ENCODE measurements at places on chromosomes 13 and 19.

GRCh38 chr13:100473501-100474044 is 115.0 kb downstream of the GGACT start:
- no peak for DNase-seq

DNA sequence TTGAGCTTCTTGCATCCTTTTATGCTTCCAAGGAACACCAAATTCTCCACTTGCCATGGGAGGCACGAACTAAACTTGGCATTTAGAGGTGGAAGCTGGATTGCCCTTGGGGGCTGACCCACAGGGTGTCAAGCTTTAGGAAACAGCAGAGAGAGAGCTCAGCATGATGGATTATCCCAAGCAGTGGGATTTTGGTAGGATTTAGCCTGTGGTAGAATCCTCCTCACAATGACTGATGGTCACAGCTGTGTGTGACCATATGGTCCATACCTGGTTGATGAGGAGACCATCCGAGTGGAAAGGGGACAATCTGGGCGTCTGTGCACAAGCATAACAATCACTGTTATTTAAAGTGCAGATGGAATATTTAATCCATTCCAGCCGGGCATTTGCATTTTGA is 40.1 kb upstream of the PSG9 start:
- no peak for DNase-seq

DNA sequence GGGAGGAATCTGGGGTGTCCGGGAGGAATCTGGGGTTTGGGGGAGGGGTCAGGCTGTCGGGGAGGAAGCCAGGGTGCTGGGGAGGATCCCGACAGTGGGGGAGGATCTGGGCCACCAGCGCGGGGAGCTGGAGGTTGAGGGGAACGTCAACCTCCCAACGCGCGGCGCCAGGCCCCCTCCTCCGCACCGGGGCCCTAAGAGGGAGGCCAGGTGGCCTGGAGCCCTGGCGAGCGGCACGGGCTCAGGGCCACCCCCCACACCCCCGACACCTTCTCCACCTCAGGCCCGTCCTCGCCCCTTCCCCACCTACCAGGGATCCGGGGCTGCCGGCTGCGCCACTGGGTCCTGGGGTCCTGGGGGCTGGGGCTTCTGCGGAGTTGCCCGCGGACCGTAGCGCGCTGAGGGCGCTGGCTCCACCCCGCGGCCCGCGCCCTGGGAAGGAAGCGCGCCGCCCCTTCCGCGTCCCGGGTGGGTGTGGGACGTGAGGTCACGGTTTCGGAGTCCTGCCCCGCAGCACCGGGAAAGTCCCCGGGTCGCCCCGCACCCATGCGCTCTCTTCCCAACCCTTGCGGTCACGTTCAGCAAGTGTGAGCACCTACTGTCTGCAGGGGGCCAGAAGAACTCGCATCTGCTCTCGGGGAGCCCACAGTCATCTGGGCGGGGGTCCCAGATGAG is at the start of gene TICAM1:
TSS of gene TICAM1 (minus strand) at position 409 of the 675 bp plus-strand sequence. CDS start 13,335 bp downstream, outside the sequence.
- peak; percentile 94 for DNase-seq

GRCh38 chr19:31370216-31370615 is 21.0 kb upstream of the TSHZ3 start:
- no peak for DNase-seq

DNA sequence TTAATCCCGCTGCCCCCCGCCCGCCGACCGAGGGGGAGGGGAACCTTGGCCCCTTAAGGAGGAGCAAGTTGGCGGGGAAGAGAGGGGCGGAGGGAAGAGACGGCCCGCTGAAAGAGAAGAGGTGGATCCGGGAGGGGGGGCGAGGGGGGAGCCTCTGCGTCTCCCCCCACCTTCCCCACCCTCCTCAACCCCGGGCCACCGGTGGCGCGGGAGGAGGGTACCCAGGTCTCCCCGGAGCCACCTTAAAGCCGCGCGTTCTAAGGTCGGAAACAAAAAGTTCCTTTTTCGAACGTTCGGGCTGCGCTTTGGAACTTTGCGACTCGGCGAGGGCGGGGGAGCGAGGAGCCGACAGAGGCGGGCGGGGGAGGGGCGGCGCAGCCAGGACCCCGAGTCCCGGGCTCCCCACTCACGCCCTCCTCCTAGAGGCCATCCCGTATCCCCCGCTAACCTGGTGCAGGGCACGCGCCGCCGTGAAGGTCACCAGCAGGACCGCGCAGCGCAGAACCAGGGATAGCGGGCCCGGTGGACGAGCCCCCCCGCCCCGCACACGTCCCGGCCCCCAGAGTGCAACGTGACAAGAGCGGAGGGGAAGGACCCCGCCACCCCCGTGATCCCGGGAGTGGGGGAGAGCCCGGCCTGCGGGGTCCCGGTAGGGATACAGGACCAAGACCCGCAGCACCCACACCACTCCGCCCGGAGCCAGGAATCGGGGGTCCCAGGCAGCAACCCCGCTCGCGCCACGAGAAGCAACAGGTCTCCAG is 659 bp downstream of the ERF start:
- peak; percentile 66 for DNase-seq

DNA sequence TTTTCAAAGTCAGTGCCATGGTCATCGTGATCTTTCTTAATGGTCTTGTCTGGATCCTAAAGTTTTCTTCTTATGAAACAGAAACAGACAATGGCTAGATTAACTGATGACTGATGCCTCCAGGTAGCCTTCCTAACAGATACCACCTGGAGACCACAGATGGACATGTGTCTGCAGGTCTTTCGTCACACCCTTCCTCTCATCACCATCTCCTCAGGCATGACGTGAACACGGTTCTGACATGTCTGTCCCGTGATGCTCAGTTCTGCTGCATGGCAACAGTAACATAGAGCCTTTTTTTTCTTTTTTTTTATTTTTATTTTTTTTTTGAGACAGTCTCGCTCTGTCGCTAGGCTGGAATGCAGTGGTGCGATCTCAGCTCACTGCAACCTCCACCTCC is 13.1 kb upstream of the LAMP1 start:
- no peak for DNase-seq

DNA sequence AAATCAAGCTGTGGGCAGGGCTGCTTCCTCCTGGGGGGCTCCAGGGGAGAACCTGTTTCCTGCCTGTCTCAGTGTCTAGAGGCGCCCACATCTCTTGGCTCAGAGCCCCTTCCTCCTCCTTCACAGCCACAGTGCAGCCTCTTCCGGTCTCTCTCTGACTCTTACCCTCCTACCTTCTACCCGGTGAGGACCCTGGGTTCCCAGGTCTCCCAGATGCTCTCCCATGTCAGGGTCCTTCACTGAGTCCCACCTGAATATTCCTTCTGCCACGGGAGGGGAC is 153.1 kb downstream of the KDM4B start:
- no peak for DNase-seq

GRCh38 chr19:7687177-7687576 is 6.5 kb downstream of the TRAPPC5 start:
- no peak for DNase-seq

DNA sequence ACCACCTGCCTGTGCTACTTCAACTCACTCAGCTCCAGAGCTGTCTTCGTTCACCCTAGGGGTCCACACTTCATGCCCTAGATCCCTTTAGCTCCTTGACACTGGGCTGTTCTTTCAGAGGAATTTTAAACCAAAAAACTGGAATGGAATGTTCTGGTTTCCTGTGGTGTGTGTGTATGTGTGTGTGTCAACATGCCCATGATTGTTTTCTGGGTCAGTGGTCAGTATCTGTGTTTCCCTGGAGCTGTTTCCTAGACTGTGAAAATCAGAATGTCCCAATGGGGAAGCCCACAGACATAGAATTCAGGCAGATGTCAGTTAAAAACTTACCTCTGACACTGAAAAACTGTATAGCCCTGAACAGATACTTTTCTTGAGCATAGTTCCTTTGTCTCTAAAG is 1.3 kb downstream of the PMIS2 start:
- no peak for DNase-seq

- DNase-seq, result peak; percentile 73
Measured at GRCh38 chr19:10420444-10421239, at the start of gene PDE4A. Gene PDE4A, plus strand, starts transcription at chr19:10420538. Its CDS starts 227 bp downstream, at chr19:10420765.

DNA sequence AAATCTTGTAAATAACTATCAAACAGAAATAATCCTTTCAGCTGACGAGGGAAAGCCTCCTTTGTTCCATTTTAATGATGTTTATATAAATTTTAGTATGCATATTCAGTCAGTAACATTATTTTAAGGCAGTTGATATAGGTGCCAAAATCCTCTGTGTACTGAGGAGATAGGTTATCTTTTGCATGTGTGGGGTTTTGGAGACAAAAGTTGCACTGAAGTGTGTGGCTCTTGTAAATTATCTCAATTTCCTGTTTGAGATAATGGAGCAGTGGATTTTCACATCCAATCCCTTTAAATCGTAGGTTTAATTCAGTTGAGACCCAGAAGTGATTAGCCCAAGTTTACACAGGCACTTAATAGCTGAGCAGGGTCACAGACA is 106.6 kb downstream of the RGCC start:
- no peak for DNase-seq

GRCh38 chr19:14530005-14530348 is 583 bp downstream of the TECR start:
- DNase-seq, result no peak

- DNase-seq, result no peak
Measured at GRCh38 chr13:33256148-33256840, 29.3 kb downstream of the STARD13 start.

GRCh38 chr19:33550768-33551167 is 29.2 kb upstream of the PEPD start:
- DNase-seq, result no peak

GRCh38 chr13:53079691-53080090 is 51.1 kb downstream of the OLFM4 start:
- DNase-seq, result no peak

DNA sequence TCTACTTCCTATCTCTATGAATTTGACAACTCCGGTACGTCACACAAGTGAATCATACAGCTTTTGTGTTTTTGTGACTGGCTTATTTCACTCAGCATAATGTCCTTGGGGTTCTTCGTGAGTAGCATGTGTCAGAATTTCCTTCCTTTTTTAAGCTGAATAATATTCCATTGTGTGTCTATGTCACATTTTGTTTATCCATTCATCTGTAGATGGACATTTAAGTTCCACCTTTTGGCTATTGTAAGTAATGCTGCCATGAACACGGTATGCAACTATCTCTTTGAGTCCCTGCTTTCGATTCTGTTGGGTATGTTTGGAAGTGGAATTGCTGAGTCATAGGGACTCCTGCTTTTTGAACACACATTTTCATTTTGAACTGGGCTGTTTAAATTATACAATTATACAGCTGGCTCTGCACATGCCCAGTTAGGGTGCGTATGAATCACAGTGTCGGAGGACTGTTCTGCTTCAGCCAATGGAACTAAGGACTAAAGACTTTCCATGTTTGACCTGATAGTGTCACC is 43.0 kb upstream of the C13orf42 start:
- no peak for DNase-seq

DNA sequence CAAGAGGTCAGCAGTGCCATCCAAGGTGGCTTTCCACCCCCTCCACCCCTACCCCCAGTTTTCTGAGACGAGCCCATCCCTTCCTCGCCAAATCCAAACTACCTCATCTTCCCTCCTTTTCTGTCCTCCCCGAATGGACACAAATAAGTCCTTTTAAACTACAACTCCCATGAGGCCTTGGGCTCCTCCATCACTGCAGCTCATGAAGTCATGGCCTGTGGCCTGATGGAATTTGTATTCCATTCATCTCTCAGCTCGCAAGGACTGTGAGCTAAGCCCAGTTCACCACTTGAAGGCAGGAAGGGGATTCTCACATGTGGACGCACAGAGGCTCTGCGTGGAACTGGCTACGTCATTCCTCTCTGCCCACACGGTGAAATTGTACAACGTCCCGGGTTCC is 12.5 kb downstream of the PTPRH start:
- no peak for DNase-seq

DNA sequence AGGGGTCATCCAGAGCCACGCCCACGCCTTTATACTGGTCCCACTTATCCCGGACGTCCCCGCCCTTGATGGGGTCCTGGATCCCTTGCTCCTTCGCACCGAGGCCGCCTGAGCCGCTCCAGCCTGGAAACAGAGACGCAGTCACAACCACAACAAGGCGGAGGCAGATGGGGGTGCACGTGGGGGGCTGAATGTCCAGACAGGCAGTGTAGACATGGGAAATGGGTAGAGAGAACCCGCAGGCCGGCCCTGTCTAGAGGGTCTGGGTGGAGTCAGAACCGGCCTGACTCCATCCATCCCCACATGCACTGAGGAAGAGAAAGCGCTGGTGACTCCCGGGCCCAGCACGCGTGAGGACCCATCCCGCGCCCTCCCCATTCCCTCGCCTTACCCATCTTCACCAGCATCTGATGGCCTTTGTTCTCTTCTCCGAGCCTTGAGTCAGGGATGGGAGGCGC is 23.0 kb downstream of the CHERP start:
- DNase-seq, result no peak

GRCh38 chr19:51490676-51491075 is 10.9 kb downstream of the SIGLEC12 start:
- no peak for DNase-seq

GRCh38 chr19:1945899-1946298 is 4.9 kb downstream of the CSNK1G2 start:
- no peak for DNase-seq

GRCh38 chr13:39037410-39037879 is 444 bp downstream of the PROSER1 start:
- no peak for DNase-seq

DNA sequence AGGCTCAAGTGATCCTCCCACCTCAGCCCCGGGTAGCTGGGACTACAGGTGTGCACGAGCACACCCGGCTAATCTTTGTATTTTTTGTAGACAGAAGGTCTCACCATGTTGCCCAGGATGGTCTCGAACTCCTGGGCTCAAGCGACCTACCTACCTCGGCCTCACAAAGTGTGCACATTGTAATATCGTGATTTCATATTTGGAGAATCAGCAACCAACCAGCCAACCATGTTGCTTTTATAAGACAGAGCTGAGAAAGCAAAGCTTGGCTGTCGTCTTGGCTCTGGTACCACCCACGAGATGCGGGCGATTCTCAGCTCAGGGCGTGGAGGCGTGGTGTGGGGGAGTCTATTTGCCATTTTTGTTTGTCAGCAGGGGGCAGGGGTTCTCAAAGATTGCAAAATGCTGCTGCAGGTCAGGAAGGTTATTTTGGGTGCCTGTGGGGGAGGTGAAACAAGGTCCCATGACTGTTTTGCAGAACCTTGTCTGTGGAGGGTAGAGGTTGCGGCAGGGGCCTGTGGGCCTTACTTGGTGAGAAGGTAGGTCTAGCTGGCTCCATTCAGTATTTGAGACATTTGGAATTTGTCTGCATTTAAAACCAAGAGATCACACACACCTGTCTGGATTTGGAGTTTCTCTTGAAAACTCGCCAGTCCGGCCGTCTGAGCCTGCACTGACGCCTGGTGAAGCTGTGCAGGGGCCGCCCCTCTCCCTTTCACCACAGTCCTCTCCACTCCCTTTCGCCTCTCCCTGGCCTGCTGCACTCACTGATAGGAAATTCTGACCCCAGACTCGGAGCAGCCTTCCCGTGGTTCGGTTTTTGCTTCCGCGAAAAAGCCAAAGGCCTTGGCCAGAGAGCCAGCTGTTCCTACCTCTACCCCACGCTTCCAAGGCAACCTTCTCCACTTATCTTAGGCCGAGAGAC is 15.4 kb downstream of the TNFAIP8L1 start:
- DNase-seq, result no peak

DNA sequence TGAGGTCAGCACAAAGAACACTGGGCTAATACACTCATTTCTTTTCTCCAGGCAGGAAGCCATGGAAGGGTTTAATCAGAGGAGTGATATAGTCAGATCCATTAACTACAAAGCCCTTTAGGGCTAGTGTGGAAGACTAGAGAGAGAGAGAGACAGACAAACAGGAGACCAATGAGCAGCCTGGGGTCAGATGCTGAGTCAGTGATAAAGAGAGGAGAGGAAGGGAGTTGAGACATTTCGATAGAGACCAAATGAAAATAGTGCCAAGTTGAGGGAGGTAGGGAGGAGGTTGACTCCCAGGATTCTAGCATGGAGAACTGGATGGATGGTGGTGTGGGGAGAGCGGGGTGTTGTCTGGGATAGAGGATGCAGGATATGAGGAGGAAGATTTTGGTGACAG is 18.2 kb downstream of the ZNF473 start:
- DNase-seq, result no peak
